ENCODE measurements at places on chromosomes 4 and X. TPM values are rescaled to one million over a fixed set of nuclear protein-coding genes. Genes with fewer than 3 reads are reported as not detected.

The RBM10 gene
- total RNA-seq, result 55.5 TPM

The TFE3 gene
- total RNA-seq, result 18.0 TPM

The FRMPD4 gene
- not detected for total RNA-seq

The ITGB1BP2 gene
- 2.0 TPM for total RNA-seq

The NEUROG2 gene
- 2.9 TPM for total RNA-seq

The AASDH gene
- total RNA-seq, result 7.4 TPM

The SRPK3 gene
- not detected for total RNA-seq

The JADE1 gene
- 27.2 TPM for total RNA-seq

The CT45A3 gene
- not detected for total RNA-seq

The SLC25A31 gene
- total RNA-seq, result not detected

The BEX2 gene
- 0.56 TPM for total RNA-seq

The CXCL5 gene
- not detected for total RNA-seq

The DSPP gene
- total RNA-seq, result not detected

The GSPT2 gene
- total RNA-seq, result 11.8 TPM

The MAGEA12 gene
- not detected for total RNA-seq

The SHROOM3 gene
- 0.11 TPM for total RNA-seq

The CDX4 gene
- not detected for total RNA-seq

DNA sequence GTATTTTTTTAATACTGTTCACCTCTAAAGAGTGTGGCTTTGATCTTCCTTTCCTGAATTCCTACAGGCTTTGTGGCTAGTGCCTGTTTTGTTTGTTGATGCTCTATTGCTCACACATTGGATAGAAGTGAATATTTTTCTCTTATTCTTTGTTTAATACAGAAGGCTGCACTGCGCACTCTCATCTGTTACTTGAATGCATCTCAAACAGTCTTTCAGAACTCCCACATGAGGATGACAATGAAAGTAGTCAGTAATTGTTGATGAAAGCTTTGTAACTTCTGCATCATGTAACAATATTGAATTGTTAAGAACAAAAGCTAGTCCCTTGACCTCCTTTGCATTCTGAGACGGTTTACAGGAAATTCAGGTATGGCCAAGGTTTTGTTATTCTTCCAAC is 29.1 kb upstream of the GALNT7 start:
- no peak for DNase-seq
- no peak overlapping the region for H3K4me3 ChIP-seq
- H3K27ac ChIP-seq, result no peak overlapping the region
- H3K36me3 ChIP-seq, result no peaks in the 10 kb centered on the region
- H3K4me1 ChIP-seq, result no peaks in the 10 kb centered on the region
- no peaks in the 10 kb centered on the region for H3K27me3 ChIP-seq

- no peak overlapping the region for H3K4me3 ChIP-seq
- DNase-seq, result no peak
- H3K27me3 ChIP-seq, result no peaks in the 10 kb centered on the region
Observed at GRCh38 chr4:46886711-46887110, 22.3 kb downstream of the COX7B2 start.

GRCh38 chr4:85696661-85697060 is 221.7 kb downstream of the ARHGAP24 start:
- H3K4me3 ChIP-seq, result no peak overlapping the region
- no peaks in the 10 kb centered on the region for H3K27me3 ChIP-seq
- no peak for DNase-seq
- no peaks in the 10 kb centered on the region for H3K36me3 ChIP-seq

DNA sequence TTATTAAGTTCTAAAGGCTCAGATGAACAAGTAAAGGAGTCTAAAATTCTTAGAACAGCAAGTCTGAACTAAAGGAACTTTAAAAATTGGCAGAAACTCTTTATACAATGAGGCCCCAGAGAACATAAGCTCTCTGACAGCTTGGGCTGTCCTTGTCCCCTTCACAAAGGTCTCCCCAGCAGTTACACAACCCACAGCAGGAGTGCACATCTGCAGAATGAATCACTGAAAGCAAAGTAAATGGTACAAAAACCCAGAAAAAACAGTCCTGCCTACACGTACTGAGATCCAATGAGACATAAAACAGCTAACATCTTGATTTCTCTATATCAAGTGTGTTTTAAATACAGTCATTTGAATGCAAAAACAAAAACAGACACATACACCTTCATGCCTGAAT is 18.7 kb downstream of the RBBP7 start:
- H3K4me1 ChIP-seq, result no peaks in the 10 kb centered on the region
- DNase-seq, result no peak

- H3K4me1 ChIP-seq, result no peaks in the 10 kb centered on the region
- H3K27ac ChIP-seq, result no peak overlapping the region
- H3K36me3 ChIP-seq, result no peaks in the 10 kb centered on the region
Observed at GRCh38 chrX:825991-826390, 195.4 kb downstream of the SHOX start.

- H3K27ac ChIP-seq, result no peak overlapping the region
- H3K36me3 ChIP-seq, result no peaks in the 10 kb centered on the region
- no peaks in the 10 kb centered on the region for H3K4me1 ChIP-seq
- no peak overlapping the region for H3K4me3 ChIP-seq
Observed at GRCh38 chr4:7801001-7801400, 138.7 kb downstream of the AFAP1 start.

- no peaks in the 10 kb centered on the region for H3K36me3 ChIP-seq
- peak overlapping the region; percentile 47 for H3K4me3 ChIP-seq
- peak overlapping the region; percentile 53 for H3K27ac ChIP-seq
- no peaks in the 10 kb centered on the region for H3K27me3 ChIP-seq
Observed at GRCh38 chrX:40644821-40645358, 2.5 kb downstream of the CXorf38 start.

- DNase-seq, result no peak
- no peak overlapping the region for H3K4me3 ChIP-seq
- H3K4me1 ChIP-seq, result peaks cover 15% of the 10 kb centered on the region
- peak overlapping the region; percentile 79 for H3K27ac ChIP-seq
Observed at GRCh38 chr4:26287756-26288155, 33.1 kb upstream of the RBPJ start.

- no peaks in the 10 kb centered on the region for H3K36me3 ChIP-seq
- H3K27me3 ChIP-seq, result no peaks in the 10 kb centered on the region
- DNase-seq, result no peak
- H3K4me1 ChIP-seq, result no peaks in the 10 kb centered on the region
- no peak overlapping the region for H3K27ac ChIP-seq
Observed at GRCh38 chrX:20361890-20362262, 95.2 kb upstream of the RPS6KA3 start.

GRCh38 chr4:139961344-139961946 is 192.5 kb downstream of the MAML3 start:
- no peaks in the 10 kb centered on the region for H3K36me3 ChIP-seq
- no peaks in the 10 kb centered on the region for H3K4me1 ChIP-seq
- peaks cover 2% of the 10 kb centered on the region for H3K27me3 ChIP-seq
- H3K27ac ChIP-seq, result no peak overlapping the region
- no peak overlapping the region for H3K4me3 ChIP-seq

DNA sequence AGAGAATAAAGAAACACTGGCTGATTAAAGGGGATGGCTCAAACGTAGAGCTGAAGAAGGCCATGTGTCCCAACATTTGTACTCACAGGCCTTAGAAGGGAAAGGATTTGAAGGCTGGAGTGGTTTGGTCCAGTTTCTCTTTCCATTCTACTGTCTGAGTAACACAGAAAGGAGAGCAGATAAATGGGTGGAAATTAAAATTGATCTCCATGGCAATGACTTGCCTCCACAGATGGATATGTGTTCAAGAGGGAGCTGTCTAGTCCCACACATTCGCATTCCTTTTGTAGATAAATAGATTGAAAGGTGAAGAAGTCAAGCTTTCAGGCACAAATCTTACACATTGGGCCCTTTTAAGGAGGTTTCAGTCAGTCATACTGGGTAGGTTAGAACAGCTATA is 74.6 kb downstream of the DOCK11 start:
- DNase-seq, result no peak
- H3K4me1 ChIP-seq, result no peaks in the 10 kb centered on the region
- no peaks in the 10 kb centered on the region for H3K27me3 ChIP-seq
- H3K27ac ChIP-seq, result no peak overlapping the region
- H3K36me3 ChIP-seq, result no peaks in the 10 kb centered on the region

- no peak for DNase-seq
- no peaks in the 10 kb centered on the region for H3K4me1 ChIP-seq
- H3K36me3 ChIP-seq, result no peaks in the 10 kb centered on the region
- H3K27ac ChIP-seq, result no peak overlapping the region
Observed at GRCh38 chr4:83993774-83994173, 457.9 kb downstream of the GPAT3 start.

- no peaks in the 10 kb centered on the region for H3K36me3 ChIP-seq
- no peaks in the 10 kb centered on the region for H3K4me1 ChIP-seq
- no peak for DNase-seq
- no peak overlapping the region for H3K4me3 ChIP-seq
- peaks cover 2% of the 10 kb centered on the region for H3K27me3 ChIP-seq
Observed at GRCh38 chrX:120311727-120312063, 434 bp upstream of the TMEM255A start.

- no peaks in the 10 kb centered on the region for H3K27me3 ChIP-seq
- peak overlapping the region; percentile 57 for H3K4me3 ChIP-seq
- H3K27ac ChIP-seq, result no peak overlapping the region
- no peaks in the 10 kb centered on the region for H3K36me3 ChIP-seq
Observed at GRCh38 chr4:170497112-170497511, 407.4 kb upstream of the AADAT start.

DNA sequence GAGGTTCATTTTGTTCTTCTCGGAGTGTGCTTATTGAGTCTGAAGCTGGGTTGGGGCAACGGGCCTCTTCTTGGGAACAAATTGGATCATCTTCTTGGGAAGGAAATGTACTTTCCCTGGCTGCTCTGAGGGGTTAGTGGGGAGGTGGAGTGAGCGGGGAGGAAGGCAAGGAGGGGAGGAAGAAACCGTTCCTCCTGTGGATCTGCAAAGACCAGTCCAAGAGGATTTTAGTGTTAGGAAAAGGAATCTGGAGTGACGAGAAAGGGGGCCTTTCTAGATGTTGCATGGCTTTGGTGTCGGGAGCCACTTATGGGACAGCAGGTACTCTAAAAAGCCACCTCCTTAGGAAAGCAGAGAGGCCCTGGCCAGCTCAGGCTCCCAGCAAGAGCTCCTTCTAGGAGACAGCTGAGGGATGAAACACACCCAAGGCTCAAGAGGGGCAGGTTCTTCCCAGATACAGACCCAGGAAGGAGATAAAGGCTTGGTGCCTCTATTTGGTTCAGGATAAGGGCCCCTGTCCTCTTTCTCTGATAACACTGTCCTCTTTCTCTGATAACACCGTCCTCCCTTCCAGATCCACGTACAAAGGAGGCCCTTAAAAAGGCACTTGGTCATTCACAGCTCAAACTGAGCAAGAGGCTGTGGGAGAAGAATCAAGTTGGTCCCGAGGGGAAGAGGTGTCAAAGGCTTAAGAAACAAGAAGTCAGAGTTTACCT is 451 bp downstream of the SOD3 start:
- no peaks in the 10 kb centered on the region for H3K27me3 ChIP-seq
- H3K4me1 ChIP-seq, result no peaks in the 10 kb centered on the region
- DNase-seq, result no peak
- no peak overlapping the region for H3K27ac ChIP-seq
- H3K36me3 ChIP-seq, result no peaks in the 10 kb centered on the region
- H3K4me3 ChIP-seq, result no peak overlapping the region

GRCh38 chr4:180655886-180656285 is 1587.3 kb upstream of the TENM3 start:
- H3K4me3 ChIP-seq, result no peak overlapping the region
- no peaks in the 10 kb centered on the region for H3K4me1 ChIP-seq
- H3K36me3 ChIP-seq, result no peaks in the 10 kb centered on the region

- no peak for DNase-seq
- no peaks in the 10 kb centered on the region for H3K4me1 ChIP-seq
- H3K27me3 ChIP-seq, result no peaks in the 10 kb centered on the region
- no peak overlapping the region for H3K27ac ChIP-seq
- no peak overlapping the region for H3K4me3 ChIP-seq
- no peaks in the 10 kb centered on the region for H3K36me3 ChIP-seq
Observed at GRCh38 chr4:139144161-139144859, 32.7 kb downstream of the ELF2 start.

GRCh38 chr4:139470997-139471665 is 17.2 kb downstream of the RAB33B start:
- peaks cover 3% of the 10 kb centered on the region for H3K4me1 ChIP-seq
- no peaks in the 10 kb centered on the region for H3K27me3 ChIP-seq
- DNase-seq, result no peak
- H3K27ac ChIP-seq, result no peak overlapping the region

DNA sequence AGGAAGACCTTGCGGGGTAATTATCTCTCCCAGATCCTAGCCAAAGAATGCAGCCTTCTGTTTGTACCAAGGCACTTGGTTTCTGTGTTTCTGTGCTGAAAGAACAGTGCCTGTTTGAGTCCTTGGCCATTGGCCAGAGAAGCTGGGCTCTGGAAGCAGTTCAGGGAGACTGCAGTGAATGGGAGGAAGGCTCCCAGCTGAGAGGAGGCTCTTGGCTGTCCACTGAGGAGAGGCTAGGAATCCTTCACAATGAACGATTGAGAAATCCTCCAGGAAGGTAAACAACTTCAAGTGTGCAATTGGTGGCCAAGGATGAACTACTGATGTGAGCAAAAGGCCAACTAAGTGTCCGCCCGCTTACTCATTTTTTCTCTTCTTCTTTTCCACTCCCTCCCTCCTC is 61.3 kb downstream of the HS3ST1 start:
- DNase-seq, result no peak
- H3K36me3 ChIP-seq, result no peaks in the 10 kb centered on the region

DNA sequence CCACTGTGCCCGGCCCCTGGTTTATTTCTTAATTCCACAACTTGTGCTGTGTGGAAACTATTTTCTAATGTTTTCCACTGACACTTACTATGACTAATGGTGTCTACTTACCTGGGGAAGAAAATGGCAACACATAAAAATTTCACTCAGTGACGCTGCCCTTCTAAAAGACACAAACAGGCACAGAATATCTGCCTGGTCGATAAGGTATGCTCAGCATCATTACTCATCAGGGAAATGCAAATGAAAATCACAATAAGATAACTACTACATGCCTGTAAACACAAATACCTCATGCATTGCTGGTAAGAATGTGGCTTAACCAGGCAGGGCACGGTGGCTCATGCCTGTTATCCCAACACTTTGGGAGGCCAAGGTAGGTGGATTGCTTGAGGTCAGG is 61.6 kb downstream of the UBE2K start:
- H3K4me3 ChIP-seq, result no peak overlapping the region
- H3K36me3 ChIP-seq, result peaks cover 7% of the 10 kb centered on the region

DNA sequence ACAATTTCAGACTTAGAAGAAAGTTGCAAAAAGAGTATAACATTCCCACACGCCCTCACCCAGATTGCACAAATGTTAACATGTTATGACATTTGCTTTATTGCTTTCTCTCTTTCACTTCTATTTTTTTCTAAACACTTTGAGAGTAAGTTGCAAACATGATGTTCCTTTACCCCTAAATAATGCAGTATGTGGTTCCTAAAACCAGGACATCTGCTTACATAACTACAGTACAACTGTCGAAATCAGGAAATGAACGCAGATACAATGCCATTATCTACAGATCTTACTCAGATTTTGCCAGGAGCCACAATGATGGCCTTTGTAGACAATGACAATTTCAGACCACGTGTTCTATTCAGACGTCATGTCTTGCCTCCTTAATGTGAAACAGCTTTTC is 22.4 kb downstream of the SH3TC1 start:
- H3K36me3 ChIP-seq, result peaks cover 23% of the 10 kb centered on the region
- no peak overlapping the region for H3K4me3 ChIP-seq
- H3K4me1 ChIP-seq, result peaks cover 11% of the 10 kb centered on the region
- peak; percentile 46 for DNase-seq
- H3K27ac ChIP-seq, result peak overlapping the region; percentile 67
- H3K27me3 ChIP-seq, result no peaks in the 10 kb centered on the region

GRCh38 chr4:152094970-152095700 is 334.3 kb upstream of the GATB start:
- no peak for DNase-seq
- H3K4me3 ChIP-seq, result no peak overlapping the region
- no peaks in the 10 kb centered on the region for H3K36me3 ChIP-seq
- no peaks in the 10 kb centered on the region for H3K4me1 ChIP-seq

All from GM12878 (cell line).